ENCODE measurements at places on chromosomes 1 and 21.

- no peak for DNase-seq
These were observed 23.6 kb downstream of the NOS1AP start for GRCh38 chr1:162093095-162093494.

GRCh38 chr1:14921057-14921456, 232.5 kb upstream of the TMEM51 start:
- no peak for DNase-seq

DNA sequence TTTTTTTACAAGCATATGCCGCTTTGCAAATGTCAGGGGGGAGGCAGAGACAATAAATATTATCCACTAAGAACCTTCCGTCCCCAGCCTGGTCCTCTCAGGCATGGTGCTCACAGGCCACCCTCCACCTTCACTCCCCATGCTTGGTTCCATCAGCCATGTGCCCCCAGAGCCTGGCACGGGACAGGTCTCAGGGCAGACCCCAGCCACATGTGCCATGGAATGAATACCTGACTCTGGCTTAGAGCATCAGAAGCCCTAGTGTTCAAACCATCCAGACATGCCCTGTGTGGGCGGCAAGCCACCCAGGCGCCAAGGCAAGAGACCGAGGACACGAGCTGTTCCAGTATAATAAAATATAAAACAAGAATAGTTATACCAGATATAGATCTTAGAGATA, 5.4 kb downstream of the LSS start:
- DNase-seq, result no peak

- DNase-seq, result no peak
These were observed 28.7 kb upstream of the ATP5PO start for GRCh38 chr21:33944185-33944763.

DNA sequence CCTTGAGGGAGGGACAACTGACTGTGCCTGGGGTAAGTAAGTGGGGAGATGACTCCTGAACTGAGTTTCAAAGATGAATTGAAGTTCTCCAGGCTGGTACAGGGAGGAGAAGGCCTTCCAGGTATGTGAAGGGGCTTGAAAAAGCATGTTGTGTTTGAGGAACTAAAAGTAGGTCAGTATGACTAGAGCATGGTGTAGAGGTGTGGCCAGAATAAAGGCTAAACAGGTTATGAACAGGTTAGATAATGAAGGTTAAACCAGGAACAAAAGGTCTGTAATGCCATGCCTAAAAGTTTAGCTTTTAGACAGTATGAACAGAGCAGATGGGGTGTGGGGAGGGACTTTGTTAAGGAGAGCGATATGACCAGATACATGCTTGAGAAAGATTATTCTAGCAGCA, 7.3 kb upstream of the CLSPN start:
- no peak for DNase-seq

- no peak for DNase-seq
These were observed 67.3 kb downstream of the URB2 start for GRCh38 chr1:229693129-229693900.

DNA sequence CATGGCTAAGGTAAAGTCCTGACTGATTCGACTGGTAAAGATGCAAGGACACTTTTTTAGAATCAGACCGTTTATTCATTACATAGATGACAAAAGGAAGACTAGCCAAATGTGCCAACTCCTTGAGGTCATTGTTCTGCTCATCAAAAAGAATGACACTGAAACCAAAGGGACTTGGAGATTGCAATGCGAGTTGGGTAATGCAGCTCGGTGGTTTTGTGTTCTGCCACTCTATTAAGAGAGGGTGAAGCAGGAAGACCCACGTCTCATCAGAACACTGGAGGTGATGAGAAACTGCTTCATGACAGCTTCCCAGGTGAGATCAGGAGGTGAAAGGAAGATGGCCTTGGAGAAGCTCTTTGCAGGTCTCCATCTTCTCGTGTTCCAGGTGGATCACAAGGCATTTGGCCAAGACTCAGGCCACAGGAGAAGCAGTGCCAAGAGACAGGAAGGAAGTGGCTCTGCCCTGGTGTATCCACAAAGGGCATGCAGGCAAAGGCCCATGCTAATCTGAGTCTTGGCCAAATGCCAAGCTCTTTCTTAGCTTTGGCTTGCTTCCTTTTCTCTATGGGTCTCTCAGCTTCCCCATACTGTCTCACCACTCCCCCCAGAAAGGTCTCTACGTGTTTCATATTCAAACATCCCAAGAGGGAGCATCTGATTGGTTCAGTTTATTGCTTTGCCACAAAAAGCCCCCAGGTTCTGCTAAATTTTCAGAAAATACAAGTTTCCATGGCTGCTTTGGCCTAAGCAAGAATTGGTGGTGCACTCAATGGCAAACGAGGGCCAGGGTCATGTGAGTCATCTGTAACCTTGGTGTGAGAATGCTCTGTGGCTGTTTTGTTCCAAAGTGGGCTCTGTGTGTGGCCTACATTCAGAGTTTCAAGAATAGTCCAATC, 5.7 kb upstream of the CCT8 start:
- DNase-seq, result no peak

DNA sequence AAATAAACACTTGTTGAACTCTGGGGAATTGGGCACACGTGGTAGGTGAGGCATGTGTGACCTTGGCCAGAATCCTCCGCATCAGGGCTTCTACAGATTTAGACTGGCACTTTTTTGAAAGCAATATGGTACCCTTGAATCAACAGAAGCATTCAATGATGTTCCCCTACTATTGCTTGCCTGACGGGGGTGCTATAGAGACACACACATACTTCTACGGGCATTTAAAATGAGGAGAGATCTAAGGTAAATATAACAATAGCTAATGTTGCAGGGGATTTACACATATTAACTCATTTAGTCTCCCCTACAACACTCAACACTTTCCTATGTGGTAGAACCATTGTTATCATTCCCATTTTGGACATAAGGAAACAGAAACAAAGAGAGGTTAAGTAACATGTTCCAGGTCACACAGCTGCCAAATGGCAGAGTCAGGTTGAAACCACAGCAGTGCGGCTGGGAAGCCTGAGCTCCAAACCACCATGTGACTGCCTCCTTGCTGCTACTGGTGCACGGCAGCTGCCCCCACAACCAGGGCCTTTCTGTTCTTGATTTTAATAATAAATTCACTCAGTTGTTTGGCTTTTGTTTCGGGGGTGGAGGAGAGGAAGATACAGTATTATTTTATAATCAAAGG, 147.4 kb downstream of the ZNF281 start:
- DNase-seq, result no peak

DNA sequence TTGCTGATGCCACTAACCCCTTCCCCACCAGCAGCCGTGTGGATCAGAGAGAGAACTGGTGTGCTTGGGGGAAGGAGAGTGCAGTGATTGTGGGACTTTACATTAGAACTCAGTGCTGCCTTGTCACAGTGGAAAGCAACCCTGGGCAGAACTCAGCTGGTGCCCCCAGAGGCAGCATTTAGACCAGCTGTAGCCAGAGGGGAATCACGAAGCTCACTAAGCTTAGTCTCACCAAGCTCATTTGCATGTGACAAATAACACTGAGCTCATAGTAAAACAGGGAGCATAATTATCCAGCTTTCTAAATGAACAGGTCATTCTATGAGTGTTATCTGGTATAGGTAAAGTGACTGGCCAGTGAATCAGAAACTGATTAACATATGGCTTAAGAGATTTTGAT, 9.8 kb upstream of the SMAP2 start:
- DNase-seq, result no peak

DNA sequence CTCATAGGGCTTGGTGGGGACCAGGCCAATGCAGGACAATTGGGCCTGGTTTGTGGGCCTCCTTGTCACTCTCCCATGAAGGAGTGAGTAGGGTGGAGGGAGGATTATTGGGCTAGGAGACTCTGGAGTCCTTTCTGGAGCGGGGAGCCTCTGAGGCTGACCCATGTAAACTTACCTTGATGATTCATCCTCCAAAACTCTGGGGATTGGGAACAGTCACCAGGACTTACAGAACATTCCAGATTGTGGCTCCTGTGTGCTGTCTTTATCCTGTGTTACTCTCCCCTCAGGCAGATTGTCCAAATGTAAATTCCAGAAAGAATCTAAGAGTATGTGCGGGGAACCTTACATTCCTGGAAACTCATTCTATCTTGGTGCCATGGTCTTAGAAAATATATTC, 197.6 kb downstream of the CAMTA1 start:
- no peak for DNase-seq

DNA sequence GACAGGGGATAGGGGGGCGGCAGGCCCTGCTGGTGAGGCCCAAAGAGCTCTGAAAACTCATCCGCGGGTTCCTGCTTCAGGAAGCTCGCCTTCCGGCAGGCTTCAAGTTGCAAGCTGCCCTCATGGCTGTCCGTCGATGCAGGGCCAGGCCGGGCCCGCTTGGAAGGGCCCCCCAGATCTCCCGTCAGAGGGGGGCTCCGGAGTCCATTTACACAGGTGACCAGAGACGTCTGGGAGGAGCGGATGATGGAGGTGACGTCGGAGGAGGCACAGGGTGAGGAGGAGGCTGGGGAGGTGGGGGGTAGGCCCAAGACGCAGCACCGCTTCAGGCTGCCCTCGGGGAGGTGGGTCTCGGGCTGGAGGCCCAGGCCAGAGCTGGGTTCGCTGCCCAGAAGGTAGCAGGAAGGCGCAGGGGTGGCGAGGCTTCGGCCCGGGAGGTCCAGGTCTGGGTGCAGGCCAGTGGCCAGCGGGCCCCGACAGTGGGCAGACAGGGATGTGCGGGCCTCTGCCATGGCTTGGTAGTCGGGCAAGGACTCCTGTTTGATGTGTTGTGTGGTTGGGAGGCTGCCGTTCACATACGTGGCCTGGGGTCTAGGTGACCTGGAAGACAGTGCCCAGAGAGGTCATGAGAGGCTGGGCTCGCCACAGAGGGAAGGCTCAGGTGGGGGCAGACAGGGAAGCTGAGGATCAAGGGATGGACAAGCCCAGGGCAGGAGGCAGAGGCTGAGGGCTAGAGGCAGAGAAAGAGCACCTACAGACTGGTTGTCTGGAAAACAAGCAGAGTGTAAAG, 135.4 kb downstream of the DMRTB1 start:
- no peak for DNase-seq

DNA sequence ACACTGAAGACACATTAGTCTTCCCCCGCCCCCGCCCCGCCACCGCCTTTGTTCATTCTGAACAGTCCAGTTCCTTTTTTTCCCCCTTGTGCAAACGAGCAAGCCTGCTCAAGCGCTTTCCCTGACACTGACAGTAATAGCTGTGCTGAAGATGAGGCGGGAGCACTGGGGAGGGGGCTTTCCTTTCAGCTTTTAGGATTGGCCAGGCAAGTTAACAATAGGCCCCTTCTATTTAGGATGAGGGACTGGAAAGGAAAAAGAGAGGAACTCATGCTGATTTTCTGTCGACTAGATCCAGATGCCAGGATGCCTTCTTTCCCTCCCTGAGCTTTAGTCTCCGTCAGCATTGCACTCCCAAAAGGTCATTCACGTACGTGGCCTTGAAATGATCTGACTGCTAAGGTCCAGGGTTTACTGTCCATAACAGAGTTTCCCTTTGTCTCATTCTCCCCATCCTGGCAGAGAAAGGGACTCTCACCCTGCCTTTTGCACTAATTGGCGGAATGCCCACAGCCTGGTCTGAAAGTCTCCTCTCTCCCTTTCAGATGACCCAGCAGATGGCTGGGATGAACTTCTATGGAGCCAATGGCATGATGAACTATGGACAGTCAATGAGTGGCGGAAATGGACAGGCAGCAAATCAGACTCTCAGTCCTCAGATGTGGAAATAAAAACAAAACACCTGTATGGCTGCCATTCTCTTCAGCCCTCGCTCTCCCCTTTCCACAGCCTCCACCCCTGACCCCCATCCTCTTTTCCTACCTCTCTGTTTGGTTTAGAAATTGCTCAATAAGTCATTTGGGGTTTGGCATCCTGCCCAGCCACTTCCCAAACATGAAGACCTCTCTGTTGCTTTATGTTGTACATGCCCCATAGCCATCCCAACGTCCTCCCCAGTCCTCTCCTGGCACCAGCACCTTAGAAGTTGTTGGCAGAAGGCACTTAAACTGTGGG, 28.6 kb upstream of the ZFP69B start:
- no peak for DNase-seq

DNA sequence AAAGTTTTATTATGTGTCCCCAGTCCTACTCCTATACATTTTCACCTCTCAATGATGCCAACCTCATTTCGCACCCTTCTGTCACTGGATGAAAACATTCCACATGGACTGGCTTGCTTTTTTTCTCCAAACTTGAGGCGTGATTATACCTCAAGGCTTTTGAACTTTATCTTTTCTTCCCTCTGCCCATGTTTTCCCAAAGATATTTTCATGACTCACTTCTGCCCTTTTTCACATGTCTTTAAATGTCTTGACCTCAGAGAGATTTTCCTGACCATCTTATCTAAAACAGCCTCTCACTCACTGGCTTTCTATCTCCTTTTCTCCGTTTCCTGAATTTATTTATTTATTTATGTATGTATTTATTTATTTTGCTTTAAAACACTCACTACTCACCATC, 659.0 kb downstream of the PTPRC start:
- DNase-seq, result no peak

DNA sequence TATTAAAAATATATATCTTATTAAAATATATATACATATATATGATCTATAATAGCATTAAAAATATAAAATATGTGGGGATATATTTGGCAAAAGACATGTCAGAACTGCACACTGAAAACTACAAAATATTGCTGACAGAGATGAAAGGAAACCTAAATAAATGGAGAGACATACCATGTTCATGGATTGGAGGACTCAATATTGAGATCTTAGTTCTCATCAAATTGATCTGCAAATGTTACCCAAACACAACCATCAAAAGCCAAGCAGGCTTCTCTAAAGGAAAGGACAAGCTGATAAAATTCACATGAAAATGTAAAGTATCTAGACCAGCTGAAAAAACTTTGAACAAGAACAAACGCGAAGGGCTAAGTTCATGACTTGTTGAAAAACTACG, 7.2 kb downstream of the NADK start:
- DNase-seq, result no peak

- no peak for DNase-seq
These were observed at the start of gene G0S2 for GRCh38 chr1:209674957-209675564. Gene G0S2, plus strand, starts transcription at chr1:209675412. Its CDS starts 273 bp downstream, at chr1:209675685.

- DNase-seq, result no peak
These were observed 38.4 kb downstream of the AHCTF1 start for GRCh38 chr1:246893191-246893939.

GRCh38 chr21:46243325-46243724, 14.8 kb upstream of the LSS start:
- DNase-seq, result no peak

DNA sequence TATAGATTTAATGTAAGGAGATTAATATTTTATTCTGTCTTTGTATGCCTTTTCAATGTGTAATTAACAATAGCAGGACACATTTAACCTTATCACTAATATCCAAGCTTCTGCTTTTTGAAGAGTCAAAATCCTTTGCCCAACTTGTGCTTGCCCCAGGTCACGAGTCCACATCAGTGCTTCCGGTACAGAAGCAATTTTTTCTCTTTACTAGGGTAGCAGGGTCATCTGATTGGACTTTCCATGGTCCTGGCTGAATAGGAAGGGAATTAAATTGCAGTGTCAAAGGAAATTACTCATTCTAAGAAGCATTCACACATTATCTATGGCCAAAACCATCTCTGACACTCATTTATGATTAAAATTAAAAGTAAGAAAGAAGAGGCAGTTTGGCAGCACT, 460.5 kb upstream of the ADGRL2 start:
- no peak for DNase-seq
